Effector CD4-positive, alpha-beta T cell (primary cell): ENCODE measurements at places on chromosomes 13 and 19.

DNA sequence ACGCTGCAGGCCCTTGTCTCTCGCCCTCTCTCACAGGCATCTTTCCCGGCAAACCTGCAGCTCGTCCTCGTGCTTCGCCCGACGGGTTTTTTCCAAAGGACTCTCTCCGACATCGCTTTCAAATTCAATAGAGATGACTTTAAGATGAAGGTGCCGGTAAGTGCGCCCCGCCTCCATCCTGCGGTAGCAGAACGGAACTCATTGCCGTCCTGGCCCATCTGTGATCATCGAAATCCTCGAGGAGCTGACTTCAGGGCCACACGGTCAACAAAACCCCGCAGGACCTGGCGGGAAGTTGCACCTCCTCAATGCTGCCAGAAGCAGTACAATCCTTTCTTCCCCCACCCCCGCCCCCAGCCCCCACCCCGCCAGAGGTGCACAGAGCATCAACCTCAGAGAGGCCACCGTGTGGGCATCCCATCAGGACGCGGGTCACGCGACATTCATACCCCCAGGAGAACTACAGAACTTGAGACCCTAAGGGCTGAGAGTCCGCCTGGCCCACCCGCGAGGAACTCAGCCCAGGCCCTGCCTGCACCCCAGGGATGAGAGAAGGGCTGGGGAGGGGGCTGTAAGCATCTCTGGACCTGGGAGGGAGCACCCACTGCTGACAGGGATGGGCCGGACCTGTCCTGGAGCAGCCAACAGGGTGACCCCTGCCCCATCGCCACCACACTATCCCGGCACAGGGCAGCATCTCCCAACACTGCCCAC is 44.9 kb upstream of the F7 start:
- DNase-seq, result no peak

- DNase-seq, result no peak
These were observed 1.2 kb upstream of the SYNE4 start for GRCh38 chr19:36009633-36010379.

GRCh38 chr13:90185734-90186133 is 1161.8 kb upstream of the MIR17HG start:
- no peak for DNase-seq

GRCh38 chr19:47380559-47380958 is 31.4 kb downstream of the DHX34 start:
- no peak for DNase-seq

- no peak for DNase-seq
These were observed 140.7 kb upstream of the KLF12 start for GRCh38 chr13:74274916-74275315.

GRCh38 chr19:36009220-36009619 is 607 bp upstream of the SYNE4 start:
- no peak for DNase-seq

GRCh38 chr19:42555801-42556200 is 27.5 kb upstream of the CEACAM1 start:
- DNase-seq, result no peak

- peak; percentile 62 for DNase-seq
These were observed at the start of gene RINL for GRCh38 chr19:38877781-38878574. TSS of gene RINL (minus strand) at chr19:38878275. CDS start at chr19:38876742, 1,533 bp downstream.

- DNase-seq, result no peak
These were observed 9.8 kb downstream of the SAFB start for GRCh38 chr19:5632657-5633056.

- no peak for DNase-seq
These were observed 465.1 kb upstream of the SLC10A2 start for GRCh38 chr13:103531278-103531677.

DNA sequence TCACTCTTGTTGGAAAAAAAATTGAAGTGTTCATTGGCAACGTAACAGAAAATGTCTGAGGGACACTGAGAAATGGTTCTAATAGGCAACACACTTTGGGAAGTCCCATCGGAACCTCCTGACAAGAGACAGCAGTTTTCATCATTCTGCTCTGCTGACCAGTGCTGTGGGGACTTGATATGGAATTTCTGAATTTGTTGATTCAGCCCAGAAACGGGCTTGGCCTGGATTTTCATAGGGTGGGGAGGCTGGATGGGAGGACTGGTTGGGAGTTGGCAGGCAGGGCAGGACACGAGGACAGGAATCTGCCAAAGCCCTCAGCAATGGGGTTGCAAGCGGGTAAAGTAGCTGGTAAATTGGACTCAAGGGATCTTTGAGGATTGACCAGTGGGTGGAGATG is 96.5 kb downstream of the DCT start:
- DNase-seq, result no peak

DNA sequence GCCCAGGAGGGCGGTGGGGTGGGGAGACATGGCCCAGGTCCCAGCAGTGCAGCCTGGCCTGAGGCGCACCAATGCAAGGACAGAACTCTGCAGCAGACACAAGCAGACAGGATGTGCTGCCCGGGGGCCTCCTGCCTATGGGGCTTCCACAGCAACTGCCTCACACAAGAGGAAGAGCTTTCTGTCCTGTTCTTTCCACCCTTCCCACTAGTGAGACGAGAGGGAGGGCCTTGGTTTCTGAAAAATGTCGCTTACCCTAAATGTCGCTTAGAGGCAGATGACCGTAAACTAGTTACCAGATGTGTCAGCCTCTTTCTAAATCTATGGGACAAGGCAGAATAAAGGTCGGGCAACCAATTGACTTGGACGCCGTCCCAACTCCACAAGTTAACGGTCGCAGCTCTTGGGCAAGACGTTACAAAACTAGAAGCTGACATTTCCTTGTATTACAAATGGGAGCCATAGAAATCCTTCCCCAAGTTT is at the start of gene LAIR1:
TSS of gene LAIR1 (minus strand) at position 157 of the 483 bp plus-strand sequence. CDS start at position 30, 127 bp downstream.
- DNase-seq, result peak; percentile 26

- no peak for DNase-seq
These were observed 5.2 kb downstream of the TMEM255B start for GRCh38 chr13:113763961-113764792.

GRCh38 chr19:38597075-38597474 is 20.7 kb downstream of the MAP4K1 start:
- DNase-seq, result no peak
